ENCODE measurements at places on chromosomes 11 and 22. TPM values are rescaled to one million over a fixed set of nuclear protein-coding genes. Genes with fewer than 3 reads are reported as not detected.
A peak's percentile ranks its signal among the peaks of the same experiment; 100 is the strongest.

MMP27 gene
- total RNA-seq: not detected

DENND6B gene
- total RNA-seq: 2.8 TPM

SLC15A3 gene
- total RNA-seq: 8.6 TPM

ROBO4 gene
- total RNA-seq: 23.4 TPM

DDX17 gene
- 290 TPM for total RNA-seq

SLC16A8 gene
- not detected for total RNA-seq

MAPK8IP2 gene
- 0.17 TPM for total RNA-seq

YPEL1 gene
- 0.80 TPM for total RNA-seq

CCDC81 gene
- total RNA-seq: not detected

CASP5 gene
- not detected for total RNA-seq

TMPRSS4 gene
- not detected for total RNA-seq

DNA sequence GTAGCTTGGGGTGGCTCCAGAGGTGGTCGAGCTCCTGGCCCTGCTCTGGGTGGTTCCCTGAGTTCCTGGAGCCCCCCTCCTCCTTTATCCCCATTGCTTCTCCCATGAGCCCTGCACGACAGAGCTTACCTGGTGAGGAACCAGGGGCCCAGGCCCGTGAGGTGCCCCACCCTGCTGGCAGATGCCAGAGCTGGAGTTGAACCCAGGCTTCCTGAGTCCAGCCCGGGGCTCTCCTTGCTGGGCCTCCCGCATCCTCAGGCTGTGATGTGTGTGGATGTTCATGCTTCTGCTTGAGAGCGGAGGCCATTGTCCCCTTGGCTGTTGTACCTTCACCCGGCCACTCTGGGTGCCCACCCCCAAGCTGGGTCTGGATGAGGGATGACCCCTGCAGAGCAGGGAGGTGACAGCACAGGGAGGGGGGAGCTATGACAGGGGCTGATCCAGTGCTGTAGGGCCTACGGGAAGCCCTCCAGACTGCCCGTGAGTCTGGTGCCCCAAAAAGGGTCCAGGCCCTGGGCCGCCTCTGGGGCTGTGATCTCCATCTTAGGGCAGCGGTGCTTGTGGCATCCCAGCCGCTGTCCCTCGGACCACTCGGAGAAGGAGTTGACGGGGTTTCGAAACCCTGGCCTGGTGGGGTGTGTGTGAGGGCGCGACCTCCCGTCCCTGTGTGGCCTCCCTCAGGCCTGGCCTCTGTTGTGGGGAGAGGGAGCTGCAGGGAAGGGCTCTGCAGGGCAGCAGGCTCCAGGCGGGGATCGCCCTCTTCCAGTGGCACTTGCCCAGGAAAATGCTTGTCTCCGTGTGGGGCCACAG lies 14.4 kb downstream of the MPPED1 start:
- no peak for DNase-seq

GRCh38 chr11:128616161-128616560 lies 28.8 kb upstream of the ETS1 start:
- no peak for DNase-seq

GRCh38 chr22:27729246-27729645 lies 72.3 kb downstream of the MN1 start:
- DNase-seq: no peak

- DNase-seq: no peak
These were observed 35.5 kb downstream of the SYT7 start for GRCh38 chr11:61545341-61545740.

GRCh38 chr11:48064306-48064705 lies 83.9 kb downstream of the PTPRJ start:
- DNase-seq: peak; percentile 56

DNA sequence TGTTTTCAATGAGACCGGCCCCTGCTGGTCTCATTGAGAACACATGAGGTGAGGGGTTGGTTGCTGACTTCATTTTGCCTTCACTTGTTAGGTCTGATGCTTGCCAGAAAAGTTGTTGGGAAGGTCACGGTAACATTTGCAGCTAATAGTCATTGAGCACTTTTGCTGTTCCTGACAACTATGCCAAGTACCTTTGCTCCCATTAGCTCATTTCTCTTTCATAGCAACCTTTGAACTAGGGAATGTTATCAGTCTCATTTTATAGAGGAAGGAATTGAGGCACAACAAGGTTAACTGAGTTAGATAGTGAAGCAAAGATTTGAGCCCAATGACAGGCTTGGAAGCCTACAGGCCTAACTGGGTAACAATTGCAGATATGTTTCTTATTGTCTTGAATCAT lies 195.4 kb upstream of the LARGE1 start:
- no peak for DNase-seq

GRCh38 chr11:74780248-74781005 lies 31.8 kb downstream of the RNF169 start:
- no peak for DNase-seq

DNA sequence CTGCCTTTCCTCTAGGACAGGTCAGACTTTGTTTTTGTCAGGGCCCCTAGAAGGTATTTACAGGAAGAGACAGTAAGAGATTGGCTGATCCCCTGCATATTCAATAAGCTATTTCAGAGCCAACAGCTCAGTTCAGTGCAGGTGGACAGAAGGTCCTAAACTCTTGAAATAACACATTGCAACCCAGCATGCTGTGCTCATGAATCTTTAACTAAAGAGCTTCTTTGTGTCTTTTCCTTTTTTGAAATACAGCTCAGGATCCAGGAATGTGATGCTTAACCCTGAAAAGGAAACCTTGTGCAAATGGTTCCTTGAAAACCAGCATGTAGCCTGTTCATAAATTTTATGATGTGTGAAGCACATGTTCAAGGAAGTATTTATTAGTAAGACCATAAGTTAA lies 43.9 kb downstream of the BBOX1 start:
- DNase-seq: no peak

DNA sequence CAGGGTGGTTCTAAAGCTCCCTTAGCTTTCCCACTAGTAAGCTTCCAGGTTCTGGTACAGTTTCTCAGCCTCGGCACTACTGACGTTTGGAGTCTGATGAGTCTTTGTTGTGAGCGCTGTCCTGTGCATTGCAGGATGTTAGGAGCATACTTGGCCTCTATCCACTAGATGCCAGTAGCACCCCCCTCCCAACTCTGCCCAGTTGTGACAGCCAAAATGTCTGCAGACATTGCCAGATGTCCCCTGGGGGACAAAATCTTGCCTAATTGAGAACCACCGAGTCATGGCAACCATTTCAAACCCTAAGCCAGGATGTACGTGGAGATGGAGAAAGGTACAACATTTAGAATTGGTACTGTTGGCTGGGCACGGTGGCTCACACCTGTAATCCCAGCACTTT lies 68.7 kb downstream of the PTPRJ start:
- no peak for DNase-seq

DNA sequence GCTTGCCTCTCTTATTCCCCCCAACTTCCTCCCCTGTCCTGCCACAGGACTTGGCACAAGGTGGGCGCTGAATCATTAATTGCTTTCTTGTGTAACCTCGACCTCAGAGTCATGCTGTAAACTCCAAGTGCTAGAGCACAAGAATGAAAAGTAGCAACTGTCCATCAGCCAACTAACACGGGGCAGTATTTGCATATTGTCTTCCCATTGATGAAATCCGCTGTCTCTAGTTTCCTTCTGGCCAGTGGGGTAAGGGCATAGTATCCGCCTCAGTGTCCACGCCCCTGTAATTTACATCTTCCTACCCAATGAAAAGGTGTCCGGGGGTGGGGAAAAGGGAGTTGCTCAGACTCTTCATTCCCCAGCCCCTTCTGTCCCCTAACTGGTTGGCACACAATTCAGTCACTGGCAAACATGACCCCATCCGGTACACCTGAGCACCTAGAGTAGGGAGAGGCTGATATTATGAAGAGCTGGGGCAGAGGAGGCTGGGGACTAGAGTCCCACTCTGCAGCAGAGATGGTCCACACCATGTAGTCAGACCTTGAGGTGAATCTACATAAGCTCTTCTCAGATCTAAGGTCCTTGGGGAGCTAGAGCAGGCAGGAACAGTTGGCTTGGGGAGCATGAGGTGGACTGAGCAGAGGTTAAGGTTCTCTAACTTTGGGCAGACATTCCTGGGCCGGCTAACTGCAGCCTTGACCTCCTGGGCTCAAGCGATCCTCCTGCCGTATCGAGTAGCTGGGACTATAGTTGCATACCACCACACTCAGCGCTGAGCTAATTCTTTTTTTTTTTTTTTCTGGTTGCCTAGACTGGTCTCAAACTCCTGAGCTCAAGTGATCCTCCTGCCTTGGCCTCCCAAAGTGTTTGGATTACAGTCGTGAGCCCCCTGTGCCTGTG lies 6.8 kb upstream of the GGA1 start:
- DNase-seq: peak; percentile 70

DNA sequence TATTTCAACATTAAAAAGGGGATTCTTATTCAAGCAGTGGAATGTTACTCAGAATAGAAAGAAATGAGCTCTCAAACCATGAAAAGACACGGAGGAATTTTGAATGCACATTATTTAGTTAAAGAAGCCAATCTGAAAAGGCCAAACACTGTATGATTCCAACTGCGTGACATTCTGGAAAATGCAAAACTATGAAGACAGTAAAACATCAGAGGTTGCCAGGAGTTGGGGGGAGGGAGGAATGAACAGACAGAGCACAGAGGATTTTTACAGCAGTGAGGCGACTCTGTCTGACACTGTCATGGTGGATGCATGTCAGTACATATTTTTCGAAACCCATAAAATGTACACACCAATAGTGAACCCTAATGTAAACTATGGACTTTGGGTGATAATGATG lies 22.9 kb upstream of the THY1 start:
- no peak for DNase-seq

DNA sequence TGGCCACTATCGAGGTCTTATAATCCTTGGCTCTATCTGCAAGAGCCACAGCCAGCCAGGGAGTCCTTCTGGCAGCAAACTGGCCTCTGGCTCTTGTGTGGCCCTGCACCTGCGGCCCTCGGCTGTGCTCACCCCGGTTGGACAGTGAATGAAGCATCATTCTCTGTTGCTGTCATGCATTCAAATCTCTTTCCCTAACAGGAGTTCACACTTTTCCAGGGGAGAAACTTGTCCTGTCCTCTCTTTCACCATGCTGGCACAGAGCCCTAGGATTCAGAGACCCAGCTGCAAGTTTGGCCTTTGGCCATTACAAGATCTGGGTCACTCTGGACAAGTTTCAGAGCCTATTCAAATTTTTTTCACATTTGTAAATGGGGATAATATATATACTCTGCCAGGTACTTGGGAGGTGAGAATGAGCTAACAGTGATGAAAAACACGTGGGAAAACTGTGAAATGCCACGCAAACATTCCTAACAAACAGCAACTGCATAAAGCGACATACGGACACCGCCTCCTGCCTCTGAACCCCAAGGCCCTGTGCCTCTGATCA lies 34.2 kb downstream of the TMEM184B start:
- DNase-seq: peak; percentile 74

DNA sequence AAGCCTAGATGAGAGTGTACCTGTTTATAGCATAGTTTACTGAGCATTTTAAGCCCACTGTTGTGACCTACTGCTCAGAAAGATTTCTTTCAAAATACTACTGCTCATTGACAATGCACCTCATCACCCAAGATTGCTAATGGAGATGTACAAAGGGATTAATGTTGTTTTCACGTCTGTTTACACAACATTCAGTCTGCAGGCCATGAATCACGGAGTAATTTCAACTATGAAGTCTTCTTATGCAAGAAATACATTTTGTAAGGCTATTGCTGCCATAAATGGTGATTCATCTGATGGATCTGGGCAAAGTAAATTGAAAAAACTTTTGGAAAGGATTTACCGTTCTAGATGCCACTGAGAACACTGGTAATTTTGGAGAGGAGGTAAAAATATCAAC lies 112.9 kb downstream of the KIF18A start:
- DNase-seq: peak; percentile 31

DNA sequence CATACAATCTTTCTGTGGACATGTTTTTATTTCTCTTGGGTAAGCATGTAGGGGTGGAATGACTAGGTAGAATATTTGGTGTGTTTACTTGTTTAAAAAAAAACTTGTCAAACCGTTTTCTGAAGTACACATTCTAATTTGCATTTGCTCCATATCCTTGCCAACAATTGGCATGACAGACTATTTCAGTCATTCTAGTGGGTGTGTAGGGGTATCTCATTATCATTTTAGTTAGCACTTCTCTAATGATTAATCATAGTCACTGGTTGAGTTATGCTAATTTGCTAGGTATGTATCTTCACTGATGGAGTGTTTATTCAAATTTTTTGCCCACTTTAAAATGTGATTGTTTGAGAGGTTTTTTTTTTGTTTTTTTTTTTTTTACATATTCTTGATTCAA lies 64.3 kb downstream of the C11orf65 start:
- no peak for DNase-seq

- DNase-seq: no peak
These were observed 870.3 kb downstream of the TBC1D22A start for GRCh38 chr22:47632701-47633100.

DNA sequence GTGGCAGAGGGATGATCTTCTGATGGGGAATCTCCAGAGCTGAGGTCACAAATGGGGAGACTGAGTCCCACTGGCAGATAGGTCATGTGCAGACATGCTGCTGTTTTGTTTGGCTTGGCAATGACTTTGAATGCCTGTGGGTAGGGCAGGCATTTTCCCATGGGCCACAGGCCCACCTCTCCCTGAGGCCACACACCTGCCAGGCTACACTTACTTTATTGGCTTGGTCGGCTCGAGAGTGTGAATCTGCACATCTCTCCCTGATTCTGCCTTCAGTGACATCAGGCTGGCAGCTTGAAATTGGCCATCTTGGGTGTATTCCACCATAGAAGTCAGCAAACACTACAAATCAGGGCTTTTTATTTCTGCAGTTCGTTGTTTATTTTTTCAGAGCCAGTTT lies 91.5 kb downstream of the GRIK4 start:
- no peak for DNase-seq

DNA sequence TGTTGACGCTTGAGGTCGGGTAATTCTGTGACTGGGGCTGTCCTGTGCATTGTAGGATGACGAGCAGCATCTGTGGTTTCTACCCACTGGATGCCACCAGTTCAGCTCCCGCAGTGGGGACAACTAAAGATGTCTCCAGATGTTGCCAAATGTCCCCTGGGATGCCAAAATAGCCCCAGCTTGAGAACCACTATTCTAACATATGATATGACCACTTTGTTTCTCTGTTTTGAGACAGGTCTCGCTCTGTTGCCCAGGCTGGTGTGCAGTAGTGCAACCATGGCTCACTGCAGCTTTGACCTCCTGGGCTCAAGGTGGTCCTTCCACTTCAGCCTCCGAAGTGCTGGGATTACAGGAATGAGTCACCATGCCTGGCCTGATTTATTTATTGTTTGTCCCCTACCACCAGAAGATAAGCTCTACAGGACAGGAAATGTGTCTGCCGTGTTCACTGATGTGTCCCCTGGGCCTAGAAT lies 4.4 kb upstream of the MEN1 start:
- no peak for DNase-seq

GRCh38 chr22:43101306-43101705 lies 9.2 kb upstream of the BIK start:
- no peak for DNase-seq

GRCh38 chr11:92552942-92553341 lies 328.3 kb downstream of the FAT3 start:
- peak; percentile 1 for DNase-seq

- DNase-seq: no peak
These were observed 1027.7 kb downstream of the OPCML start for GRCh38 chr11:132504501-132505041.

DNA sequence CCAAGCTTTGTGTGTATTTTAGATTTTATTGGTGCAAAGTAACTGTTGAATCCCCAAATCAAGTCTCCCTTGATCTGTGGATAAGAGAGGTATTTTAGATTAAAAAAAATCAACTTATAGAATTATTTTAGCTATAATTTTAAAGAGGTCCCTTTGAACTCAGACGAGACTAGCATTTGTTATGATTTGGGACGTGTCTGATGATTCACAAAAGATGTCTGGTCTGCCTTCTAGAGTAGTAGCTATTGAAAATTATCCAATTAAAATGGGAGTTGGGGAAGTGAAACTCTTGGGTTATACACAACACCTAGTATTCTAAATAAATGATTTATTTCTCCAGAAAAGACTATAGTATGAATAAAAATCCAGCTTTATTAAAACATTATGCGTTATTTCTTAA lies 227.9 kb upstream of the GRIA4 start:
- DNase-seq: no peak

All from LHCN-M2 (cell line).